ENCODE measurements at places on chromosomes 3 and 15.

- no peak for DNase-seq
These were observed 132.7 kb downstream of the GHSR start for GRCh38 chr3:172315401-172316091.

DNA sequence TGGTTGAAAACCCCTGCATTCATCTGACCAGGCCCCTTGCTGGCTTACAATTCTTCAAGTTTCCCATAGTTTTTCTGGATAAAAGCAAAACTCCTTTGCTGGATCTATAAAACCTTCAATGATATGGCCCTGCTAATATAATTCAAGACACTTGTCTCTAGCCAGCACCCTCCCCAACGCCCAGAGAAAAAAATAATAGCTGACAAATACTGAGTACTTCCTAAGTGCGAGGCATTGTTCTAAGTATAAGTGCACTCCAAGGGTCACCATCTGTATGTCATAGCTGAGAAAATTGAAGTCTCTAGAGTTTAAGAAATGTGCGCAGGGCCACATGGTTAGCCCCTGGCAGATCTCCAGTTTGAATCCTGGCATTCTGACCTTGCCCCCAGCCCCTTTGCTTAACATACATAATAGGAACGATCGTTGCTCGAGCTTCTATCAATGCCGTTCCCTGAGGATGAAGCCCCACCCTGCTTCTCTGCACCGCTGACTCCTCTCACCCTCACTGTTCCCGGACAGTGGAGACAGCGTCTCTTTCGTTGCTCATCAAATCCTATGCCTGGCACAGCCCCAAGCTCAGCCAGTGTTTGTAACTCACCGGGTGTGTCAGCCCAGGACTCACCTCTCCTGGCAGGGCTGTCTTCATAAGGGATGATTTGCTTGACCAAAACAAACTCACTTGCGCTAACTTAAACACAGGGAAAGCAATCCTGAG is 377.1 kb upstream of the PROK2 start:
- DNase-seq, result no peak

- no peak for DNase-seq
These were observed 11.1 kb upstream of the MCF2L2 start for GRCh38 chr3:183439515-183439914.

DNA sequence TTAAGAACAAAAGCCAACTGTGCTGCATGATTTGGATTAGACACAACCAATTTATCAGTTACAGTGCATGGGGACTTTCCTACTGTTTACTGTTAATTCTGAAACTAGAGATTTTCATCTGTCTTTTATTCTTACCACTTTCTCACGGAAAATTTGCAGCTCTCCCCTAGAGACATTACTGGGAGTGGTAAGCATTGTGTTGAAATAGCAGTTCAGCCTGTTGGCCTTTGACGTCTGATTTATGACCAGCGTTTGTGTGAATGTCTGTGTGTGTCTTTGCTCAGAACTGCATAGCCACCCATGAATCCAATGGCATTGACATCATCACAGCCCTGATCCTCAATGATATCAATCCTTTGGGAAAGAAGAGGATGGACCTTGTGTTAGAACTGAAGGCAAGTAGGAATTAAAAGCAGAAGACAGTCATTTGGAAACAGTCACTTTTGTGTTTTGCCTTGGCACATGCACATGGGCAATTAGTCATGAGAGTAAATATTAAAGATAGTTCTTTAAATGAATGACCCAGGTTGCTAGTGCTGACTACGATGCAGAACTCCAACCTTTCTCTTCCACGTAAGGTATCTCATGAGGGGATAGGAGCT is 202.2 kb upstream of the BHLHE40 start:
- DNase-seq, result no peak

GRCh38 chr15:26082221-26083109 is 219.3 kb upstream of the ATP10A start:
- peak; percentile 96 for DNase-seq

DNA sequence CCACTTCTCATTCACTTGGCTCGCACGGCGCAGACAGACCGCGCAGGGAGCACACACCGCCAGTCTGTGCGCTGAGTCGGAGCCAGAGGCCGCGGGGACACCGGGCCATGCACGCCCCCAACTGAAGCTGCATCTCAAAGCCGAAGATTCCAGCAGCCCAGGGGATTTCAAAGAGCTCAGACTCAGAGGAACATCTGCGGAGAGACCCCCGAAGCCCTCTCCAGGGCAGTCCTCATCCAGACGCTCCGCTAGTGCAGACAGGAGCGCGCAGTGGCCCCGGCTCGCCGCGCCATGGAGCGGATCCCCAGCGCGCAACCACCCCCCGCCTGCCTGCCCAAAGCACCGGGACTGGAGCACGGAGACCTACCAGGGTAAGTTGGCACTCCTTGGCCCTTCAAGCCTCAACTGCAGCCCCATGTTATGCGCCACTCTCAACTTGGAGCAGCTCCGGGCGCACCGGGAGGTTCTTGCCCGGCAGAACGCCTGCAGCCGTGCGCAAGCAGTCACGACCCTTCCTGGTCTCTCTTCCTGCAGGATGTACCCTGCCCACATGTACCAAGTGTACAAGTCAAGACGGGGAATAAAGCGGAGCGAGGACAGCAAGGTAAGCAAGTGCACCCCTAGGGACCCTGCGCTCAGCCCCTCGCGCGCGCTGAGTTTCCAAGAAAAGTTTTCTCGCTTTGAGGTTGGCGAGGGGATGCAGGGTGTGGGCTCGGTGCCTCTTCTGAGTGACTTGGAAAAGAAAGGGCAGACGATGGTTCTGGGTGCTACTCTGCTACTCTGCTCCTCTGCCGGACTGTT is at the start of gene BHLHE40:
TSS of gene BHLHE40 (plus strand) at position 10 of the 801 bp plus-strand sequence. CDS start at position 292, 282 bp downstream.
- no peak for DNase-seq

GRCh38 chr15:74464897-74465296 is 3.9 kb upstream of the UBL7 start:
- no peak for DNase-seq

GRCh38 chr3:194360568-194360967 is 9.0 kb downstream of the LRRC15 start:
- no peak for DNase-seq

DNA sequence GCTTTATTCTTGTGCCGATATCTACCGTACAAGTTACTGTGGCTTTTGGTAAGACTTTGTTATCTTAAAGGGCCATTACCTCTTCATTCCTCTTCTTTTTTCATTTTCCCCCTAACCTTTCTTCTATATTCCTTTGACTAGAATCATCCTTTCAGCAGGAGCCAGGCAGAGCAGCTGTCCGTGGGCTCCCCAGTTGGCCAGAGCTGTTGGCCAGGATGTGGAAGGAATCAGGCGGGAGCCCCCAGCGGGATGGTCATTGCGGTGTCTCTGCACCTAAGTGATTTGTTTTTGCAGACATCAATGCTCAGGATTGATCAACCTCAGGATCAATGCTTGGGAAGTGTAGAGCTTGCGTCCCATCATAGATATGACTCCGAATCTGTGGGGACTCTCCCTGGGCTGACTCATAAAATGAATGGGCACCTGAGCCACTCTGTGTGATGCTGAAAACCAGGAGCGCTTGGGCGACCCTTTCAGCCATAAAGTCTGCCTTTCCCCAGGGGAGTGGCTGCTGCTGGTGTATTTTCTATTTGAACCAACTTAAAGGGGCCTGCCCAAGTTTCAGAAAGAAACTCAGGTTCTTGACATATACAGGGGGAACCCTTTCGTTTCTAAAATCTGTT is 21.7 kb downstream of the APBA2 start:
- no peak for DNase-seq

DNA sequence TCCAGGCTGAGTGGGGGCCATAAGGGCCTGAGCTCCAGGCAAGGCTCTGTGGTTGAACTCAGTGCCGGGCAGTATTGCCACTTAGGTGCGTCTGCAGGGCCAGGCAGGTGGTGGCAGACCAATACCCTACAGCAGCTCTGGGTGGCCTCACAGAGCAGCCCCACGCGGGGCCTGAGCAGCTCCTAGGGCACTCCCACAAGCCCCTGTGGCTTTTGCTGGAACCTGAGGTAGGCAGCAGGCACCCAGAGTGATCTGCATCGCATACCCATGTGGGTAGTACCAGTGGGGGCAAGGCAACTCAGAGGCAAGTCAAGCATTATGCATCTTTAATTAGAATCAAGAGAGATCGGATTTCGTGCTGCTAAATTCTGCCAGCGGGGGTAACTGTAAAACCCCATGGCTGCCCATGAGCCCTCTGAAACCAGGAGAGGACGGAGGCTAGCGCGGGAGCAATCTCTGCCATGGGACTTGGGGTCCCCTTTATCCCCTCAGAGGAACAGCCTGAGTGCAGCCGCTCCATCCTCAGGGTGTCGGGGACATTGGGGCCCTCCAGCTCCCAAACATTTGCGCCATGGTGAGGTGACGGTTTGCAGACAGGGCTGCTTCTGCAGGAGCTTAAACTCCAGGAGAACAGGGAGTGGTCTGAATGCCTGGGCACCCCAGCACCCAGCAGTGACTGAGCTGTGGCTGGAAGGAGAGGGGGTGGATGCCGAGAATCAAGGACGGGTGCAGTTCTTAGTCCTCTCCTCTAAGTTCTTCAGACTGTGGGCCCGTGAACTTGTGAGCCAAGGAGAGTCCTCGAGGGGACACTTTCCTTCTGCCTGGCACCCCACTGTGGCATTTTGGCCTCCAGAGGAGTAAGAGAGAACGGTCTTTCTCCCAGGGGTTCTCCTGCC is 62.4 kb upstream of the PCSK6 start:
- no peak for DNase-seq

DNA sequence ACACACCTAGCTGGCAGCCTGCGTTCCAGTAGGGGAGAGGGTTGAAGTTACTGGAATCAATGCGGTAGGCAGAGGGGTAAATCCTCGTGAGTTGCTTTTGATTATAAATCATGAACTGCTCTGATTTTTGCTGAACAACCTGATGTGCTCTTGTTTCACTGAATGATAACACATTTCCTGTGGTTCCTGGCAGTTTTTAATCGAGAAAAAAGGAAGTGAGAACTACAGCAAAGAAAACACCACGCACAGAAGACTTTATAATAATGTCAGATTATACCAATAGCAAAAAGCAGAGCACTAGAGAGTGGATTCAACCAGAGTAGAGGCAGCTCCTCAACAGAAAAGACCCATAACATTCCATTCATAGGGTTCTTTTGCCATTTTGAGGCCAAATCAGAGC is 200.8 kb upstream of the STRIT1 start:
- no peak for DNase-seq

DNA sequence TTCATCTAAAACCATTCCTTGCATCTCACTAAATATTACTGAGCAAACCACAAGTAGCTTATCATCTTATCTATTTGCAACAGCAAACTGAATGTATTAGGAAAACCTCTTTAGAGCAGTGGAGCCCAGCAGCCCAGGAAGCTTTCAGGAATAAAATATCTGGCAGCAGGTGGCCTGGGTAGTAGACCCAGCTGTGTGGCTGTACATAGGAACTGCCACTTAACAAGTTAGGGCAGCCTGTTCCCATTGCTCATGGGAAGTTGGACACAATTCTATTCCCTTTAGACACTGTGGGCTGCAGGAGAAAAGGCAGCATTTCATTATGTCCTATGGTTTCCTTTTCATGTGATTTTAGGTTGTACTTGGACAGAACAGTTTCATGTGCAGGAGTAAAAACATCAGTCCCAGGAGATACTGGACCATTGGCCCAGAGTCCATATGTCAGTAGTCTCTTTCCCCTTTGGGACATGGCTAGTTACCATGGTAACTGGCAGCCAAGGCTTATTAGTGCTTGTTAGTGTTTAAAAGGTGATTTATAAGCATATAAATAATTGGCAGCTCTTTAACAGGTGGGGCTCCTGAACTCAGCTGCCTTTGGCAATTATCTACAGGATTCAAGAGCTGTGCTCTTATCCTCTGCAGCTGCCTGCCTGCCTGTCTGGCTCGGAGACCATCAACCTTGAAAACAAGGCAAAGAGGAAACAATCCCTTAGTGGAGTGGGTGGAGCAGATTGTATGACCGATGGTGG is 28.9 kb upstream of the LSAMP start:
- DNase-seq, result no peak

DNA sequence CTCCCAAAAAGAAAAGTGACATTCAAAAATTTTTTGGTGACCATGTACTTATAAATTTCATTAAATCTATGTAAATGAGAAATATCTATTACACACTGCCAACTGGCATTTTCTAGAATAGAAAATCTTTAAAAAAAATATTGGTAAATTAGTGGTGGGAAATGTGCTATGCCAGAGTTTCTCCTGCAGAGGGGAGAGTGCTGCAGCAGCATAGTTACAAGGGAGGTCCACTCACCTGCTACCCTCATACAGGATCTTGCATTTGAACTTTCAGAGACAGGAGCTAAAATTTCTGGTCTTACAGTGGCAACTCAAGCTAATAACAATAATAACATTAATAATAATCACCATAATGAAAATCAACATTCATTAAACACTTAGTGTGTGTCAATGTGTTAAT is 459.6 kb downstream of the NSUN3 start:
- no peak for DNase-seq

DNA sequence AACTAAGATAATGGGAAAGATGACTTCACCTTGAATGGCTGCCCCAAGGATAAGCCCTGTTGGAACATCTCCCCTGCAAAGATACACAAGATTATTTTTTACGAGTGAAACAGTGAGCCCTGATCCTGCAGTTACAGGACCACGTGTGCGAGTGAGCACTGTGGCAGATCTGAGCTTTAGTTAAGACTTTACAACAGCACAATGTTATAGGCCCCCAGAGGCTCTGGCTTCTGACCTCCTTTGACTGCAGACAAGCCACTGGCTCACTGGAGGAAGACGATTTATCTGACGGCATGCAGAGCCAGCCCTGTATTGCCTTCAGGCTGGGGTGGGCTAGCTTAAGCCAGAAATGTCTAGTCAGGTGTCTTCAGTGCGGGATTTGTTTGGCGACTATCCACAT is 174.4 kb downstream of the ARRDC4 start:
- no peak for DNase-seq

DNA sequence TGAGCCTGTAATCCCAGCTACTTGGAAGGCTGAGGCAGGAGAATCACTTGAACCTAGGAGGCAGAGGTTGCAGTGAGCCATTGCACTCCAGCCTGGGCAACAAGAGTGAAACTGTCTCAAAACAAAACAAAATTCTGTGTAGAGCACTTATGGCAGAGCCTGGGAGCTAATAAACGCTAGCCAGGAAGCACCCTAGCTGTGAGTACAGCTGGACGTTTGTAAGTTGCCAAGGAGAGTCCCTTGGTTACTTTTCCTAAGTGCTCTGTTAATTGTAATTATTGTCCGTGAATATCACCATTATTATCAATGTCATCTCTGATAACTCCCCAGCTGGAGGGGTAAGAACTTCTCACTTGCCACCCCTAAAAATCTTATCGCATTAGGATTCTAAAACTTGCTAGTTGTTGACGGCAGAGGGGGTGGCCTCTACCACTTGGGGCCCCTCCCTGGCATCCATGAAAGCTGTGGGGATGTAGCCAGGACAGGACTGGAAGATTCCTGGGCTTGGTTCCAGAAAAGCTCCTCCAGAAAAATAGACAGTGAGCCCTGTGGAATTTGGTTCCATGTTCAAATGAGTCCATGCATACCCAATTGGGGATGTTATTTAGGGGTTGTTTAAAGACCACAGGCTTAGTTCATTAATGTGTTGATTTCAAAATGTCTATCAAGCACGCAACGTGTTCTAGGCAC is 9.9 kb upstream of the KLHL25 start:
- no peak for DNase-seq

GRCh38 chr3:172046268-172046915 is 7.0 kb downstream of the FNDC3B start:
- DNase-seq, result peak; percentile 17

GRCh38 chr3:24963762-24964625 is 464.1 kb upstream of the RARB start:
- no peak for DNase-seq
